ENCODE measurements at places on chromosomes 3 and 15.

- DNase-seq, result no peak
Measured at GRCh38 chr3:172869784-172870518, 119.4 kb downstream of the ECT2 start.

- no peak for DNase-seq
Measured at GRCh38 chr3:12483872-12484197, 445 bp upstream of the TSEN2 start.

DNA sequence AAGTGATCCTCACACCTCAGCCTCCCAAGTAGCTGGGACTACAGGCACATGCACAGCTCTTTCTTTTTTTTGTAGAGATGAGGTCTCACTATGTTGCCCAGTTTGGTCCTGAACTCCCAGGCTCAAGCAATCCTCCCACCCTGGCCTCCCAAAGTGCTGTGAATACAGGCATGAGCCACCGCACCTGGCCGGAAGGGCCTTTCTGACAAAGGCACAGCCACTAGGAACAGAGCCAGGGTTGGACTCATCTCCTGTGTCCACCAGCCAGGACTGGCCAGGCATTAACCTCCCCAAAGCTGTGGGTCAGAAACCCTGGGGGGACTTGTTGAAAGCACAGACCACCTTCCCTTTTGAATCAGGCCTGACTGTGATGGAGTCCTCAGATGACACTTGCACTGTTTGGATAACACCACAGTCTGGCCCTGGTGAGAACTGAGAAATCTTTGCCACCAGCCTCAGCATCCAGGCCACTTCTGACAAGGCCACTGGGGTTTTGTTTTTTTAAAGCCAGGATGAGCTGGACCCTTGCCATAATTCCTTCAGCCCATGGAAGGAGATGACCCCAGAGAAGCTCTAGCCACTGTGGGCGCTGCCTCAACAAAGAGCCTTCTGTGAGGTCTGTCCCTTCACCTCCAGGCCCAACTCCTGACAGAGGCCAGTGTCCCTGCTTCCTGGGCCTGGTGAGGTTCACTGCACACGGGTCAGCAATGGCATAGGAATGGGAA, 4.8 kb downstream of the TKT start:
- no peak for DNase-seq

- no peak for DNase-seq
Measured at GRCh38 chr15:49286649-49287404, 116.8 kb downstream of the GALK2 start.

GRCh38 chr15:92095693-92096092, 242.2 kb downstream of the SLCO3A1 start:
- DNase-seq, result no peak

DNA sequence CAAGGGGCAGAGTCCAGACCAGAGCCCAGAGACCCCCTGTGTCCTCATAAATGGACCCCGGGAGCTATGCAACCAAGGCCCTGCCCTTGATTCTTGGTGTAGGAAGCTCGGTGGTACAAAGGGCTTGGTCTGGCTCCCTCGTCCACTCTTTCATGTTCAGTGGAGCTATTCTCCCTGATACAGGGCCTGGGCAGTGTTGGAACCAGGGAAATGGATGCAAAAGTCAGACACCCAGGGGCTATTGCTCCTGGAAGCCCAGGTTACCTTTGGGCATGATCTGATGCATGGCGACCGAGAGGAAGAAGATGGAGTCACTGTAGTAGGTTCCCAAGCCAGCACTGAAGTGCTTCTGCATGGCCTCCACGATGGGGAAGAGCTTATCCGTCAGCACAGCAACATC, 44.5 kb downstream of the XXYLT1 start:
- no peak for DNase-seq

DNA sequence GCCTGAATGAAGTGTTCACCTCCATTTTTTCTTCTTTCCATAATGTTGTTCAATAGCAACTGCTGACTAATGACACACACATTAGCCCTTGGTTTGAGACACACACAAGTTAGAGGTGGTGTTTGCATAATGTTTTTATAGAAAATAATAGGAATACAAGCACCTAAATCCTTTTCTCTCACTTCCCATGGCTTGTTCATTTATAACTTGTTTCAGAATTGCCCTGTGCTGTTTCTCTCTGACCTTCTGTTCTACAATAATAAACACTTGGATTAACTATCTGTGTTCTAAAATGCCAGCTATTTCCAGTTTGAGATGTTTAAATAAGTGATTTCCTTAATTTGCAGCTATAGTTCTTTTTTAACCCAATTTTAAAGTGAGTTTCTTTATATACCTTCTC, 525.1 kb upstream of the ROBO2 start:
- DNase-seq, result no peak

- DNase-seq, result no peak
Measured at GRCh38 chr15:44296625-44297524, 8.4 kb downstream of the GOLM2 start.

DNA sequence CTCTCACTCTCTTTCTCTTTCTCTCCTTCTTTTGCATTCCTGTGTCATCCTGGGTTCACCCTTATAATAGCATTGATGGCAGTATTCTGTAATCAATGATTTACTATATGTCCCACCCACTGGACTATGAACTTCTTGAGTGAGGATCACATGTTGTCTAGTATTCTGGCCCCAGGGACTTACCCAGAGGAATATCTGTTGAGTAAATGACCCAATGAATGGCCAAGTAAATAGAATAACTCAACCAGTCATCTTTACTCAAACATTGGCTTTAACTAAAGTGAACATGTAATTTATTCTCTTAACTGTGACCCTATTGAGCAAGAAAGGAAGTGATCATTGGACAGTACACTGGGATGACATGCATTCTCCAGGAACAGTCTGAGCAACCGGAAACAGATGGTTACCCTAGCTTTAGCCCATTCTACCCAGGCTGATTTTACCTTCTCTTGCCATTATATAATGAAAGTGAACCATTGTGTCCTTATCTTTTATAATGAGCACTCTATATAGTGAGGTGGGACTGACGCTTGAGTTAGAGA, 94.5 kb upstream of the SOX14 start:
- DNase-seq, result no peak

DNA sequence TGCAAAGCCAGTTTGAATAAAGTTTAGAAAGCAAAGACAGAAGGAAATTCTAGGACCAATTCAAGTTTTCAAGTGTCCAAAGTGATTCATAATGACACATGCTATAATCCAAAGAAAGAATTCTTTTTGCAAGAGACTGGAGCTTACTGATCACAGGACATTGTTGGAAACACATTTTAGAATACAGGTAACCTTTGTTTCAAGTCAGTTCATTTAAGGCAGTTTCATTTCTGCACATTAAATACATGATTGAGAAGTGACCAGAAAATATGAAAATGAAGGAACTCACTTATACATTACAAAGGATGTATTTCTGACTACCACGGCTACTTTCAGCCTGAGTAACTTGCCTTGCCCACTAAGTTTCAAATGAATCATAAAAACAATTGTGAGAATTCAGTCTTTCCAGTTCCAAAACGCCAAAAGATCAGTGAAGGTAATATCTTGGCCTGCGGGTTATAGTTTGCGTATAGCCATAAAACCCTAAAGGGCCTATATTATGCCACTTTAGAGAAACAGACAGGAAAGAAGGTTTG, 48.7 kb downstream of the PRICKLE2 start:
- DNase-seq, result no peak

- DNase-seq, result peak; percentile 42
Measured at GRCh38 chr15:43241100-43241499, 20.3 kb upstream of the EPB42 start.

DNA sequence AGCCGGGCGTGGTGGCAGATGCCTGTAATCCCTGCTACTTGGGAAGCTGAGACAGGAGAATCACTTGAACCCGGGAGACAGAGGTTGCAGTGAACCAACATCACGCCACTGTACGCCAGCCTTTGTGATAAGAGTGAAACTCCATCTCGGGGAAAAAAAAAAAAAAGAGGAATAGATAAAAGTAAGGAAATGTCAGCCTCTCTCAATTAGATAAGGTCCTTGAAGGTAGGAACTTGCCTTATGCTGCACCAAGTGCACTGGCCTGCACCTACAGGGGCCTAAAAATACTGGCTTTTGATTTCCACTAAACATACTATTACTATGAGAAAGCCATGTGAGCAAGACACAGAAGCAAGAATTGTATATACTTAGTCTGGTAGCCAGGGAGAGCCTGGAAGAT, 7.1 kb downstream of the RAF1 start:
- DNase-seq, result no peak

GRCh38 chr3:144677103-144677502, 705.5 kb downstream of the DIPK2A start:
- no peak for DNase-seq

GRCh38 chr3:30649572-30650318, 43.3 kb downstream of the TGFBR2 start:
- no peak for DNase-seq

Measured in mucosa of gallbladder (tissue), 1 donor.